ENCODE measurements at places on chromosomes 11 and 22.

GRCh38 chr11:71255800-71256479 lies 3.6 kb upstream of the SHANK2 start:
- DNase-seq = no peak

DNA sequence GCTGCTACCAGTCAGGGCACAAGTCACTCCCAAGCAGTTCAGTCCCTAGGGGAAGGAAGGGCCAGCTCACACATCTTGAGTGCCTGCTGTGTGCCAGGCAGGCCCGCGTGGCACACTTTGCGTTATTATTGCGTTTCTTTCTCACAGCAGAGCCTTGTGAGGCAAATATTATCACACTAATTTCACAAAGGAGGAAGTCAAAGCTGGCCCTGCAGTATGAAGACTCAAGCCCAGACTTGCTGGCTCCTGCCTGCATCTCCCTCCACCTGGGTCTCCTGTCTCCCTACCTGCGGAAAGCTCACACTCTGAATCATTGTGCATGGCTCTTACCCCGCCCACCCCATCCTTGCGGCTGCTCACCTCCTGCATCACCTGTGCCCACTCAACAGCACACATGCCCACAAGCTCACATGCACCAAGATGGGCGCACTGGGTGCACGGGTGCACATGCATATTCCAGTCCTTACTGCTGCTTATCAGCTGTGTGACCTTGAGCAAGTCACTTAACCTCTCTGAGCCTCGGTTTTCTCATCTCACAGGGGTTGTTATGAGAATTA lies 31.7 kb upstream of the P2RY2 start:
- no peak for DNase-seq

- DNase-seq = no peak
Observed at GRCh38 chr11:46982797-46983452, 46.4 kb downstream of the CSTPP1 start.

DNA sequence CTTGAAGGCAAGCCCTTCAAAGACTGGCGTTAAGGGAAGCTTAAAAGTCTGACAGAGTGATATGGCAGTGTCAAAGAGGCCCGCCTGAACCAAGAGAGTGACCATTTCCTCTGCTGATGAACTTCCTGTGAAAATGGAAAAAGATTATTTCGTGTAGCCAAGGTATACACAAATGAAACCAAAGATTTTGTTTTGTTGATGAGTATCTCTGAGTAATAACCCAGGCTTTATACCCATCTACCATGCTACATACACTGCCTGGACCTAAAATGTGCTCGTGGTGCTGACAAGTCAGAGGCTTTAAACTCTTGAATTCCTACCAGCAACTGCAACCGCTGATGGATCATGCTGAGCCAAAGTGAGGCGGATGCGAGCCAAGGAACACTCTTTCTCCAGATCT lies 21.0 kb upstream of the FNBP4 start:
- no peak for DNase-seq
